CD4-positive, alpha-beta T cell treated with Interferon alpha-2 for 1 hour (primary cell): ENCODE measurements at places on chromosomes 3 and 15.

GRCh38 chr3:13580256-13581023 lies 31.5 kb downstream of the FBLN2 start:
- no peak for DNase-seq

GRCh38 chr3:9787714-9788113 lies 4.6 kb downstream of the TADA3 start:
- peak; percentile 15 for DNase-seq

DNA sequence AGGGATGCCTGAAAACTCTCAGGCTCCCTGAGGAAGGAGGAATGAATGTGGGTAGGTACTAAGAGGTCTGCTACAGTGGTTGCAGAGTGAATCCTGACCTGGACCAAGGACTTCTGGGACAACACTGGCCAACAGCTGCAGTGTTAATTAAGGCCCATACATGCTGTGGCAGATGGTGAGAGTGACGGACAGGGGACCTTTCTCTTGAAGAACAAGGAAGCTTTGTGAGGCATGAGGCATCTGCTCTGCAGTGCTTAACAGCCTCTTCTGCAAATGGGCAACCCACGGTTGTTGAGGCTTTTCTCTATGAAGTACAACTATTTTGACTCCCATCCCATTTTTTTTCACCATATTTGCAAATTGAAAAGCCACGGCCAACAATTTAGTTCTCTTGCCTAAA lies 26.6 kb upstream of the ACAN start:
- DNase-seq = no peak

GRCh38 chr3:111695636-111696117 lies 100.5 kb upstream of the ZBED2 start:
- no peak for DNase-seq

DNA sequence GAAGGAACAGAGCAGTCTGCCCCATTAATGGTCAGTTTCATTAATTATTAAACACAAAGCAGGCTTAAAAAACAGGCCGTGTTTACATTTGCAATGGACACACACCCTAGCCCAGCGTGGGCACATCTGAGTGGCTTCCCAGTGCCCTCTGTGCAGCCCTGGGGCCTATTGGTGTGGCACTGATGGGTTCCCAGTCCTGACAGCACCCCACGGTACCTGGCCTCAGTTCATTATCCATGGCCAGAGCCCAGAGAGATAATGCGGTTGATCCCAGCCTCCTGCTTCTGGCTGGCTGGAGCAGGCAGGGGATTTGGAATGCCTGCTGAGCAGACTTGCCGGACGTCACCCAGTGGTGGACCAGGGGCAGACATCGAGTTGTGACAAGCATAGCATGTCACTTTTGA lies 110.5 kb upstream of the ABHD17C start:
- no peak for DNase-seq

DNA sequence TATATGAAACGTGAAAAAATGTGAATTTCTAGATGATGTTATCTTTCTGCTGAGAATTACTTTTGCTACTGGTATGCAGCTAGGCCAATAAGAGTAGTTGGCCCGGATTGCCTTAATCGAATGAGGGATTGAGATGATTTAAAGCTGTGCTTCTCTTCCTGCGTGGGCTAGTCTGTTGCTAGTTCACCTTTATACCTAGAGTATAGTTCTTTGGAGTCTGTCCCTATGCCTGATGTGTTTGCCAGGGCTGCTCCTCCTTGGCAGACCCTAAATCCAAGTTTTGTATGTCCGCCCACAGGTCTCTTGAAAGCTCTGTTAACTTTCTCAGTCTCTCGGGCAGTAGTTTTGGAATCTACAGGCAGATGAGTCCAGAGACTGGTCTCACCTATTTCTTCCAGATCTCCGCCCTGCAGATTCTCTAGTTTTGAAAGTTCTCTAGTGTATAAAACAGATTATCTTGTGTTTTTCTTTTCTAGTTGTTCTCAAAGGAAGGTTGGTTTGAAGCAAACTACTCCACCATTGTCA lies 64.9 kb downstream of the MEF2A start:
- no peak for DNase-seq

DNA sequence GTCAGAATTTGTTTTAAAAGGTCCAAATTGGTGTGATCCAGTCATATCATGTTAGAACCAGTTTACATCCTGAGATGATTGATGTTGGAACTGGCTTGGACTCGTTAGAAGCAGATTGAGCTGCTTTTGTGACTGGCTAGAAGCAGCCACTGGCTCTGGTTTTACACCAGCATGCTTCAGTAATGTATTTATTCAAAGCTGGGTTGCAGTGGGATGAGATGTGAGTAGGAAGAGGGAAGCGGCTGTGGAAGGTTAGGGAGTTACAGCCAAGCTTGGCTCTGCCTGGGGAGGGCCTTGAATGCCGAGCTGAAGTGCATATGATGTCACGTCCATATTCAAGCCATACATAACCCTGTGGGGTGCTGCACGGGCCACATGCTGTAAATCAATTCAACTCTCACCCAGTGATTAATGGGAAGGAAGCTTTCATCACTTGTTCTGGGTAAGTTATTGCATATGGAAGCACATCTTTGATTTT lies 104.0 kb upstream of the SMAD3 start:
- DNase-seq = no peak

DNA sequence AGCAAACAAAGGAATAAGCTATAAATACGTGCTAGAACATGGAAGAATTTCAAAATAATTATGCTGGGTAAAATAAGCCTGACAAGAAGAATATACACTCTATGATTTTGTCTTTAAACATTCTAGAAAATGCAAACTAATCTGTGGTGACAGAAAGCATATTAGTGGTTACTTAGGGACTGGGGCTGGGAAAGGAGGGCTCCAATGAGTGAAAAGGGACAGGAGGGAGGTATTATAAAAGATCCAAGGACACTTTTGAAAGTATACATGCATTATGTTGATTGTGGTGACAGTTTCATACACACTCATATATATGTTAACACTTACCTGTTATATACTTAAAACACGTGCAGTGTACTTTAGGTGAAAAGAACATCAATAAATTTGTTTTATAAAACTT lies 23.0 kb downstream of the MYH15 start:
- no peak for DNase-seq

DNA sequence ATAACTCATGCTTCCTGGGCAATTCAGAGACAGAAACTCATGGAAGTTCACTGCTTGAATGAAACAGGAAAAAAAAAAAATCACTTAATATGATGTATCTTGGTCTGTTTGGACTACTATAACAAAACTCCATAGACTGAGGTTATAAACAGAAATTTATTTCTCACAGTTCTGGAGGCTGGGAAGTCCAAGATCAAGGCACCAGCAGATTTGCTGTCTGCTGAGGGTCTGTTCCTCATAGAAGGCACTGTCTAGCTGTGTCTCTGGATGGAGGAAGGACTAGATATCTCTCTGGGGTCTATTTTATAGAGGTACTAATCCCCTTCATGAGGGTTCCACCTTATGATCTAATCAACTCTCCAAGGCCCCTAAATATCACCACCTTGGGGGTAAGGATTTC lies 119.3 kb downstream of the IGF2BP2 start:
- DNase-seq = no peak

DNA sequence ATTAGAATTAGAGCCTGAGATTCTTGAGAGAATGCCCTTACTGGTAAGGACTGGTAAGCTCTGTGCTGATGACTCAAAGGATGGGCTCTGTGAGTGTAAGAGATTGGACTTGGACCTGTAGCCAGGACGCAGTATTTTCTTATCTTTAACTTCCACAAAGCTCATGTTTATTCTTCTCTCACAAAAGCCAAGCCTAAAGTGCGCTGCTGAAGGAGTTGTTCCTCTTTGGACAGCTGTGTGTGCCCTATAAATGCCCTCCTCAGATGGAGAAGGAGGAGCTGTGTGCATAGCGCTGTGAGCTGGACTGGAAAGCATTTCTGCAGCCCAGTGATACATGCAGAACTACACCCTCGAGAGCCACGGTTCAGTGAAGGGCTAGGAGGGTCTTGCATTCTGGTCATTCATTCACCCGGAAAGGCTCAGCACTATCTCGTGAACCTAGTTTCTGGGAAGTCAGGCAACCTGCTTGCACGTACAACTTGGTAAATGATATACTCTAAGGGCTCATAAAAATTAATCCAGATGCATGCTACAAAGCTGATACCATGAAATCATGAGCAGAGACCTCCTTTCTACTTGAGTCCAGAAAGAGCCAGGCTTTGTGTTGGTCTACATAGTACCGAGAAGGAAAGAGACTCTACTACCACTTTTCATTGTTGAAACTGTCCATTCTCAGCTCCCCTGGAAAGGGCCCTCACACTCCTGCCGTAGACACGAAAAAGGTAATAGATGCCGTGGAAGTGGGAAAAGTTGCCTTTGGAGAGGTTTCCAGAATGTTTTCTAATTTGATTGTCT lies 103.0 kb upstream of the TBL1XR1 start:
- DNase-seq = no peak

GRCh38 chr3:30161375-30161774 lies 445.0 kb upstream of the TGFBR2 start:
- no peak for DNase-seq

DNA sequence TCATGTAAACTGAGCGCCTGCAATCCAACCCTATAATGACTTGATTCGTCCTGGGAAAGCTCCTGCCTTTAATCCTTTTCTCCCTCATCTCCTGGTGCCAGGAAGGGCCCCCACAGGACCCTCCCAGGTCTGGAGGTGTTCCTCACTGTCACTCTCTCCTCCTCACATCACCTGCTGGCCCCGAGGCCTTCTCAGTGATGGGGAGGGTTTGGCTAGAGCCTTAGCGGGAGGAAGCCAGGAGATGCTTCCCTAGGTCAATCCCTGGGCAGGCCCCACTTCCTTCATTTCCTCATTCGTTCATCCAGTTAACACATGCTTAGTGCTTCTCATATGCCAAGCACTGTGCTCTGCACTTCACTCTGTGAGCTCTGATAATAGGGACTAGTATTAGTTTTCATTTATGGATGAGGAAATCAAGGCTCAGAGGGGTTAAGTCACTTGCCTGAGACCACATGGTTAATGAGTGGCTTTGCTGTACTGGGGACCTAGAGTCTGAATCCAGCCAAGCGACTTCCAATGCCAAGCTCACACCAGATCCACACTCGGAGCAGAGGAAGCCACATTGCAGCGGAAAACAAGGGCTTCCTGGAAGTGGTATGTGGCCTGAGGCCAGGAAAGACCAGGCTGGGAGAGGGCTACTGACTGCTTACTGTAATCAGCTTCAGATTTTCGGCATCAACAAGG lies 50.3 kb upstream of the CHRNB4 start:
- no peak for DNase-seq

- no peak for DNase-seq
Measured at GRCh38 chr15:57758560-57758959, 52.0 kb downstream of the POLR2M start.

- DNase-seq = no peak
Measured at GRCh38 chr3:116808725-116809124, 99.1 kb downstream of the TUSC7 start.

GRCh38 chr3:179452176-179452564 lies 900 bp upstream of the GNB4 start:
- DNase-seq = no peak

- DNase-seq = no peak
Measured at GRCh38 chr3:37228749-37229148, 54.4 kb upstream of the LRRFIP2 start.

- DNase-seq = no peak
Measured at GRCh38 chr3:157360044-157360443, 76.6 kb upstream of the PTX3 start.

DNA sequence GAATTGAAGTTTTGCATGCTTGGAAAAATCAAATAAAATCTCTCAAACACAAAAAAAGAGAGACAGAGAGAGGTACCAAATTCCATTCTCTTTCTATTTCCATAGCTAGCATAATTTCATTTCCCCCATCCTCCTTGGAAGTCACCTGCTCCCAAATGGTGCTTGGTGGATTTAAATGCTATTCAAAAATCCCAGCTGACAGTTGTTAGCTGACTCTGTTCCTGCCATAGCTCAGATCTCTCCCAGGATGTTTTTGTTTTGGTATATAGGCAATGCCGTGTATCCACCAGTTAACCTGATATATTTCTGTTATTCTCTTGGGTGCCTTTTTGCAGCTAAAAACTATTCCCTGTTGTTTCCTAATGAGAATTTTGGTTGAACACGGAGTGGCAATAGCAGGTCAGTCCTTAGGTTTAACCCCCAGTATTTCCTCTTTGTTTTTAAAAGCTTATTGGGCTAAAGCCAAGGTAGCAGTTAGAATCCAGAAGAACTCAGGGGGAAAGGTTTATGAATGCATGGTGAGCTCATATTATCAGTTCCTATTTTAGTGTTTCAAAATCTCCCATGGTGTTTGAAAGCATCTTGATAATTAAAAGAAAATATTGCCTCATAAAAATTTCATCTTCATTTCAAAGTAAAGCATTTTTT lies 240.0 kb upstream of the GBE1 start:
- DNase-seq = no peak

GRCh38 chr15:84914351-84914750 lies 29.9 kb downstream of the SLC28A1 start:
- DNase-seq = no peak

GRCh38 chr3:46359733-46360493 lies 6.0 kb downstream of the CCR2 start:
- DNase-seq = no peak

GRCh38 chr3:146574173-146574572 lies 29.8 kb upstream of the PLSCR1 start:
- DNase-seq = no peak

GRCh38 chr3:71384837-71385716 lies 198.5 kb downstream of the FOXP1 start:
- no peak for DNase-seq

DNA sequence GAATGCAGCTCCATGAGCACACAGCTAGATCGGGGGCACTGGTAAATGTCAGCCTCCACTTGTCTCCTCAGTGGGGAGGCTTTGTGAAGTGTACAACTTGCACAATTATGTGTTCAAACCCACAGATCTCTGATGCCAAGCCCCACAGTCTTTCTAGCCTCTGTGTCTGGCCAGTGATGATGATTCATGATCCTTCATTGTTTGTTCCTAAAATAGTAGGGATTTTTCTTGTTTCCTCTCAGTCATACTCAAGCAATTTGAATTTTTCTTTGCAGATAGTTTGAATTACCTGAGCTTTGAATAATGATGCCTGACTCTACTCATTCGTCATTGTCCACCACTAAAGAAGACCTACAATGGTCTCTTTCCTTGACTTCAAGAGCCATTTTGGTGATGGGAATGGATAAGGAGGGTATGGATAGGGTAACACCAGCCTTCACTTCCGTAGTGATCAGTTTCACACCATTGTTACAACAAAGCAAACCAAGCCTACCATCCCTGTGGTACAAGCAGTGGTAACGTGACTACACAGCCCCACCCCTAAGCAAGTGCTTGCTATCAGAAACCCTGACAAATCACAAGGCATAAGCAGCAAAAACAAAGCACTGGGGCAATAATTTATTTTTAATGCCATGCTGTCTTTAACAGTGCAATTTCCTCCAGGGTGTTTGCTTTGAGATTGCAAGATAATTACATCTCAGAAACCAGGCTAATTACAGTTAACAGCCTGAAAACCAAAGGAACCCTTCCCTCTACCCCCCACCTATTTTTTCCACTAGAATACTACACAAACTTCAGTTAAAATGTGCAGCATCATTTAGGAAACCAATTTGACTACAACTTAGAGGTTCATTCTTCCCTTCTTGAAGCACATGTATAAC lies 114.1 kb upstream of the PPP2R3A start:
- DNase-seq = no peak
